Stimulated activated CD8-positive, alpha-beta memory T cell treated with anti-CD3 and anti-CD28 coated beads, Interleukin-4, amount 100 ng/mL, for 24 hours (primary cell): ENCODE measurements at places on chromosomes 16 and 17.

GRCh38 chr16:12199524-12199923, 223.0 kb downstream of the SNX29 start:
- DNase-seq = no peak

DNA sequence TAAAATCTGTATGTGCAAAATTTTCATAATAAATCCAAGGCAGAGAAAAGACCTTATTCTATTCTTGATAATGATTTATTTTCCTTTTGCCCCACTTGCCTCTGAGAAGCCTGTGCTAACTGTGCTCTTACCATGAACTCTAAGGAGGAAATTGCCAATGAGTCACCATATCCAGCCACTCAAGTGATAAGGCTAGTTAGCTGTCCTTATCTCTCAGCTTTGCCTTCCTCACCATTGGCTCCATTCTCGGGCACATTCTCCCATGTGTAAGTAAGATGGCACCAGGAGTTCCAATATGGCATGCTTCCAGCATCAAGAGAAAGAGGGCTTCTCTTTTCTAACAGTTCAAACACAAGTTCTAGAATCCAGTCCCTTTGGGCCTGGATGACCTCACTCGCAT, 142.4 kb downstream of the TOX3 start:
- DNase-seq = no peak

GRCh38 chr17:61389670-61390478, 9.8 kb upstream of the TBX2 start:
- peak; percentile 32 for DNase-seq

DNA sequence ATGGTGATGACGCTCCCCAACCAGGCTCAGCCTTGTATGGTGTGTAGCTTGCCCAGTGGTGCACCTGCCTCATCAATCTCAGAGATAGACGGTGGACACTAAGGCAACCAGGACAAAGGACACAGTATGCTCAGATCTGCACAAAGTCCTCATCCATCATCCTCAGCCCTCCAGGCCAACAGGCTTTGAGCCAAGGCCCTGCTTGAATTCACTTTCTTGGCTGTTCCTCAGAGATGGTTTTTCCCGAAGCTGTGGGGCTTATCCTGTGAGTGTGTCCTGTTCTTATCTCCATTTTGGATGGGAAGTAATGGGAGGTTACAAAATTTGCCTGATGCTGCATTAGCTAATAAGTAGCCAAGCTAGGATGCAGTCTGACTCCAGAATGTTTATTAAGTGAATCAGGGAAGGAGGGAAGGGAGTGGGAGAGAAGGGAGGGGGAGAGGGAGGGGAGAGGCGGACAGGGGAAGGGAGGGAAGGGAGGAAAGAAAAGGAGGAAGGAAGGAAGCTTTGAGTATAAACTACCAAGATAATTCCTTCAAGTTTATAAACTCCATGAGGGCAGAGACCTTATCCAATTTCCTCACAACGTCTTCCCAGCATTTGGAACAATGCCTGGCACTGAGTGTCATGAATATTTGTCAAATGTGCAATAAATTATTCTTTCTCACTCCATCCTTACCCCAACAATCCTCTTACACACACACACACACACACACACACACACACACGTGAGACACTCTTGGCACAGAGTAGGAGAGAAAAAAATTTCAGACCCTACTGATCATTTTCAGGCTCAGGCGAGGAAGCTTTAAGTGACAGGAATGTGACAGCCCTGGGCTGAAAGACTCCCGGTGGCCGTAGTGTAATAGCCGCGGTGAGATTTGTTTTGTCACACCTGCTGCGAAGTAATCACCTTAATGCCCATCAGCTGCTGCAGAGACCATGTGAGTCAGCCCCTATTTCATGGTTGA, 84.3 kb downstream of the BMERB1 start:
- DNase-seq = no peak

DNA sequence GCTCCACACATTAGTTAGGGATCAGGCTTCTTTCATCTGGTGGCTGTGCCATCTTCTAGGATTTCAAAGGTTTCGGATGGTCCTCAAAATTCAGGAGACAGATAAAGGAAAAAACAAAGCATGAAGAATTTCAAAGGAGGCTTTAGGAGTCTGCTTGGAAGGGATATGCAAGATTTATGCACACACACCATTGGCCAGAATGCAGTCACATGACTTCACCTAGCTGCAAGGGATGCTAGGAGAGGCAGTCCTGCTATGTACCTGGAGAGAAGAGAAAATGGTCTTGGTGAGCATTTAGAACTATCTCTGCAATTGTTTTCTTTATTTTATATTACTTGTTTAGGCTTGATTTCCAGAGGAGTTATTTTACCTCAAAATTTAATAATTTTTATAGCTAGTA, 174.6 kb downstream of the PCTP start:
- no peak for DNase-seq

- no peak for DNase-seq
These were observed 8.8 kb downstream of the PIPOX start for GRCh38 chr17:29051731-29052130.

- no peak for DNase-seq
These were observed 918.1 kb upstream of the CDH8 start for GRCh38 chr16:62954144-62955032.

GRCh38 chr17:17395246-17395802, 81.5 kb upstream of the MED9 start:
- no peak for DNase-seq

DNA sequence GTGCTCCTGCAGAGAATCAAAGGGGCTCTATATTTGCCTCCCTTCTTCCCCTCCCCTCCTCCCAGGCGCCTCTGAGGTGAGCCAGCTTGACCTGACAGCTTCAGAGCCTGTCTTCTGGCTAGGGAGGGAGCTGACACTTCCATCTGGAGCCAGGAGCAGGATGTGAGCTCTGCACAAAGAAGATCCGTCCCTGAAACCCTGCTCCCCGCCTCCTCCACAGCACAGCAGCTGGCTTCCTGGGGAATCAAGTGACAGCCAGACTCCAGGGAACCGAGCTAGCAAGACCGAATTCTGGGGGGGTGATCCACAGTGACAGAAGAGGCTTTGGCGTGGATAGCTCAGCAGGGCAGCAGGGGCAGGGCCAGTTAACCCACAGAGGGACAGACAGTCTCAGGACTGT, 37.2 kb downstream of the CCDC182 start:
- no peak for DNase-seq

- DNase-seq = no peak
These were observed 25.5 kb downstream of the MYOCD start for GRCh38 chr17:12691173-12691572.

- no peak for DNase-seq
These were observed 15.3 kb downstream of the SGF29 start for GRCh38 chr16:28569021-28569420.

DNA sequence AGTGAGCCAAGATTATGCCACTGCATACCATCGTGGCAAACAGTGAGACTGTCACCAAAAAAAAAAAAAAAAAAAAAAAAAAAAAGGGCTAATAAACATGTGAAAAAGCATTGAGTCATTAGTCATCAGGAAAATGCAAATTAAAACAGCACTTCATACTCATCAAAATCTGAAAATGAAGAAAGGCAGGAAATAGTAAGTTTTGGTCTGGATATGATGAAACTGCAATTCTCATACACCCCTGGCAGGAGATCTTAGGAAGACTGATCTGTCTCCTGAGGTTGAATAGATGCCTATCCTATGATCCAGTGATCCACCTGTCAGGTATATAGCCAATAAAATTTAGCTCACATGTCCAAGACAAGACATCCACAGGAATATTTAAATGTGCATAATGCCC, 212.7 kb downstream of the CPPED1 start:
- DNase-seq = no peak

GRCh38 chr16:87926246-87927194, 9.8 kb downstream of the CA5A start:
- DNase-seq = no peak

GRCh38 chr17:81515530-81516041, 3.0 kb upstream of the ACTG1 start:
- DNase-seq = no peak

GRCh38 chr17:72336026-72336803, 215.4 kb downstream of the SOX9 start:
- DNase-seq = no peak

DNA sequence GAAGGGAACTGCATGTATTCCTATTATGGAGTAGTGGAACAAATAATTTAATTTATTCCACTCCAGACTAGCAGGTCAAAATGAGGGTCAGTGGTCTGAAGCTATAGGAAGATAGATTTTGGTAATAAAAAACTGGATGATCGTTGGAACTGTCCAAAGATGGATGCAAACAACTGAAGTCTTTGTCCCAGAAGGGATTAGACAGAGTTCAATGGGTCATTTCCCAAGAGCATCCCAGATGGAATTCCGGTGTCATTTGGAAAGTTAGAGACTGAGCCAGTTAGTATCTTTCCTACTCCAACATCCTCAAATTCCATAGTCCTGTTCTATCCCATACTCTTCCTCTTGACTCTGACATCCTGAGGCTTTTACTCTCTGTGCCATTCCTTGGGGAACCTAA, 22.8 kb upstream of the TOX3 start:
- DNase-seq = no peak

- no peak for DNase-seq
These were observed 79.9 kb downstream of the GPRC5B start for GRCh38 chr16:19804538-19805323.

DNA sequence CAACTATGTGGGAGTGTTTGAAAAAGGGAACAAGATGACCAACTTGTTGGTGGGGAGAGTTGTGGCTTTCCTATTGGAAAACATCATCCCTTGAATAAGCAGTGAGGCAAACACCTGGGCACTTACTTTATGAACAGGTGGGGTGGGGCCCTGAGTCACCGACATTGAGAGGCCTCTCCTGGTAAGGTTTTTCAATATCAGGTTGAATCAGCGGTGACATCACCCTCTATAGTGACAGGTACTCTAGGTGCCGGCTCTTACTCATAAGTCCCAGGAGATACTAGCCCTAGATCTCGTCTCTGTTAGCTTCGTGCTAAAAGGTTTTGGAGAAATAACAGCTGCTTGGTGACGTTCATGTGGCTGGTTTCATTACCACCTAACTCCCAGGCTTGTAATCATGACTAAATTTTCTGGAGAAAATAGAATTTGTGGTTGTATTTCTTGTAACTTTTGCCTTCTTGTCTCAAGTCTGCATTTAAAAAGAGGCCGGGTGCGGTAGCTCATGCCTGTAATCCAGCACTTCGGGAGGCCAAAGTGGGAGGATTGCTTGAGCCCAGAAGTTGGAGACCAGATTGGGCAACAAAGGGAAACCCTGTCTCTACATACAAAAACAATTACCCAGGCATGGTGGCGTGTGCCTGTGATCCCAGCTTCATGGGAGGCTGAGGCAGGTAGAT, 19.3 kb downstream of the CDH1 start:
- DNase-seq = peak; percentile 37

- peak; percentile 93 for DNase-seq
These were observed 138.5 kb upstream of the CORO6 start for GRCh38 chr17:29761040-29761761.

DNA sequence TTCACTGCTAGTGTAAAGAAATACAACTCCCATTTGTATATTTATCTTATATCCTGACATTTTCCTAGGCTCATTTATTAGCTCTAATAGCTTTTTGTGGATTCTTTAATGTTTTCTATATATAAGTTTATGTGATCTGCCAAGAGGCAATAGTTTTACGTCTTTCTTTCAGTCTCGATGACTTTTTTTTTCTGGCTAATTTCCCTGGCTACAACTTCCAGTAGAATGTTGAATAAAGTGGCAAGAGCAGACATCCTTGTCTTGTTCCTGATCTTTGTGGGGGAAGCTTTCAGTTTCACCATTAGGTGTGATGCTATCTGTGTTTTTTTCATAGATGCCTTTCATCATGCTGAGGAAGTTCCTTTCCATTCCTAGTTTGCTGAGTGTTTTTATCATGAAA, 43.9 kb upstream of the ABCA3 start:
- no peak for DNase-seq

GRCh38 chr16:70151941-70152509, 21.6 kb upstream of the CLEC18C start:
- no peak for DNase-seq

DNA sequence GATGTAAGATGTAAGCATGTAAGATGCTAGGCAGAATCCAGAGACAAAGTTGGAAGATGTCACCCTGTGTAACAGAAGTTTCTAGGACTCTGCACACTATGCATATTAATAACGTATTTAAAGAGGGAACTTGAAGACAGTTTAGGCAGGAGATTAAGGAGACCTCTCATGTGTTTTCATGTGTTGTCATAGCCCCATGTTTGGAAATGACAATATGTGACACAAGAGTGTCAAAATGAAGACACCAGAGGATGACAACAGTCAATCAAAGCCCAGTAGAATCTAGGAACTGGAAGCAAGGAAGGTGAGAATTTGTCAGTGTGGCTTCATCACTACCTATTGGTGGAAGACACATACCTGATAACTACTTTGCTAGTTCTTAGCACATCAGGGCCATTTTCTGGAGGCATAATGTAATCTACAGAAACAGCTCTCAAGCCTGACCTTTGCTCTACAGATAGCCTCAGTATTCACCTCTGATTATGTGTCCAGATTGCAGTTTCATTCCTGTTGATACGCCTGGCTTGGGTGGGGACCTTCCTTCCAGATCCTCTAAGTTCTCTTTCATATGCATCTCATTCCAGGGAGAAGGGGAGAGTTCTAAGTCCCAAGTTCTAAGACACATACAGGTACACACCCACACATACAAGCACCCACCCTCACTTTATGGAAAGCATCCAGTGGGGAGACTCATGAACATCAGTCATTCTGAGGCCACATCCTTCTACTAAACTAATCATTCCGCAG, 26.3 kb downstream of the PMP22 start:
- DNase-seq = no peak

- DNase-seq = no peak
These were observed 946 bp downstream of the OSGIN1 start for GRCh38 chr16:83953796-83954576.

DNA sequence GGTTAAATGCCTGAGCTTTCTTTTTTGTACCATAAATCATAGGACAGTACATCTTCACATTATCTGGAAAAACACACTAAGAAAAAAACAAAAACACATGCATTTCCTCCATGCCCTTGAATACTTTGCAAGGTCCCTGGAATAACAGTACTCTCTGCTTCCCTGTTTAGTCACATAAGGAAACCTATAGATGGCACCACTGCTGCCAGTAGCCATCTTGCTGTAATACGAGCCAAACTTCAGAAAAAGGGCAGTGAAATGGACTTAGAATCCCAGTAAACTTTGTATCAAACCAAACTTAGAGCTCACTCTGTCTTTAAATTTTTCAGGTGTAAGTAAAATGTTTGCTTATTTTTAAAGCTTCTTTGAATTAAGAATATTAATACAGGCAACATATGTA, 435.5 kb downstream of the KCNJ2 start:
- no peak for DNase-seq
